Kidney tubule cell (primary cell): ENCODE measurements at places on chromosomes 5 and 9.
A peak's percentile ranks its signal among the peaks of the same experiment; 100 is the strongest.

DNA sequence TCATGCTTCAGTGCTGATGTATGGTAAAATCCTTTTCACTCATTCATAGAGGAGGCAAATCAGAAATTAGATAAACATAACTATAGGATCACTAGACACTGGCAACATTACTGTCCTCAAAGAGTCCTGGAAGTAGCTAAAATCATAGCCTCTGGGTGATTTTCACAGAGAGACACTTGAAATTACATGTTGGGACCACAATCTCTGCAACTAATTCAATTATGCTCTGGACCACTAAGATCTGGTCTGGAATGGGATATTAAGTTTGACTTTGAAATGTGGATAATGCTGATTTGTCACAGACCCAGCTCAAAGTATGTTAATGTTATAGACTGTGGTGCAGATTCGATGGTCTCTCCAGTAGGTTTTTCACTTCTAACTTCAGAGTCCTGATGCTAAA, 214.6 kb upstream of the CCNH start:
- no peak for DNase-seq

GRCh38 chr9:101333926-101334702, 50.7 kb downstream of the BAAT start:
- no peak for DNase-seq

DNA sequence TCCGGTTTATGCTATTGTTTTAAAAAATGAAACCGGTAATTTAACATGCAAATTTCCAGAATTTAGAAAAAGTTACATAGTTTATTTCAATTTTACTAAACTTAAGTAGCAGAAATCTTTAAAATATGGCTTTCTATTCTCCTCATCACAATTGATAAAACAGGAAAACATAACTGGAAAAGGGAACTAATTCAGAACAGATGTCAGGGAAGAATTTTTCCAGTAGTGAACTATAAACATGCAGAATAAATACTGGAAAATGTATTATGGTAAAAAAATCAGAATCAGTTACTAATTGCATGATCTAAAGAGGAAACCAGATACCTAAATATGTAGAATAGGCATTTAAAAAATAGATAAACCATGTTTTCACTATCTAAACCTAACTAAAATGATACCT, 7.3 kb upstream of the NR4A3 start:
- DNase-seq: no peak

- DNase-seq: no peak
Measured at GRCh38 chr9:92510747-92511146, 25.0 kb downstream of the ECM2 start.

- peak; percentile 92 for DNase-seq
Measured at GRCh38 chr5:134592141-134592746, 40.4 kb downstream of the SAR1B start.

DNA sequence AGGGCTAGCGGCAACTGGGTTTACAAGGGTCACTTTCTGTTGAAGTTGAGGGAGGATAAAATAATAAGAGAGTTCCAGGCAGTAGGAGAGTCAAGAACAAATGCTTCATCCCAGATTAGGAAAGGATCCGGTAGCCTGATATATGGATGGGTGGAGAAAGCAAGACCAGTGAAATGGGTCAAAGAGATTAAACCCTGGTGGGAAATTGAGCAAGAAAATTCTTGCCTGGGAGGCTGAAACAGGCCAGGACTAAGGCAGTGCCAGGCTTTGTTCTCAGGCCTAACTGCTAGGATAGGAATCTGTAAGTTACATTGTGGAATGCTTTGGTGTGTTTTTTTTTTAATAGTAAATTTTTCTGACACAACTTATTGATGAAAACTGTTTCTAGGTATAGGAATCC, 257.4 kb upstream of the RFX3 start:
- no peak for DNase-seq

DNA sequence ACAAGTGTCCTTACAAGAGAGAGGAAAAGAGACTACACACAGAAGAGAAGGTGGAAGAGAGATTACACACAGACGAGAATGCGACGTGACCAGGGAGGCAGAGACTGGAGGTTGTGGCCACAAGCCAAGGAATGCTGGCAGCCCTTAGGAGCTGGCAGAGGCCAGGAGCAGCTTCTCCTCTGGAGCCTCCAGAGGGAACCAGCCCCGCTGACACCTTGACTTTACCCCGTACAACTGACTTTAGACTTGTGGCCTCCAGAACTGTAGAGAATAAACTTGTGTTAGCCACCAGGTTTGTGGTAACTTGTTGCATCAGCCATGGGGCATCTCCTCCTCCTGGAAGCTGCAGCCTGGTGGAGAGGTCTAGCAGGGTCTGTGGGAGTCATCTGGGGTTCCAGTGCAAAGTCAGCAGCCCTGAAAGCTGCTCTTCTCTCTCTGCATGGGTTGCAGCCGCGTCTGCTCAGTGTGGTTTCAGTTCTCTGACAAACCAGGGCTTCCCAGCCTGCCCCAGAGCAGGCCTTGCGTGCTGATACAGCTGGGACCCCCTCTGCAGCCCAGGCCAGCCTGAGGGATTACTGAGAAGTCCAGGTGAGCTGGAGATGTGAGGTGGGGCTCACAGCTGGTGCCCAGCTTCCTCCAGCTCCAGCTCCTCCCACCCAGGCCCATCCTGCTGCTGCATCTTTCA, 30.8 kb upstream of the CNOT6 start:
- DNase-seq: no peak

DNA sequence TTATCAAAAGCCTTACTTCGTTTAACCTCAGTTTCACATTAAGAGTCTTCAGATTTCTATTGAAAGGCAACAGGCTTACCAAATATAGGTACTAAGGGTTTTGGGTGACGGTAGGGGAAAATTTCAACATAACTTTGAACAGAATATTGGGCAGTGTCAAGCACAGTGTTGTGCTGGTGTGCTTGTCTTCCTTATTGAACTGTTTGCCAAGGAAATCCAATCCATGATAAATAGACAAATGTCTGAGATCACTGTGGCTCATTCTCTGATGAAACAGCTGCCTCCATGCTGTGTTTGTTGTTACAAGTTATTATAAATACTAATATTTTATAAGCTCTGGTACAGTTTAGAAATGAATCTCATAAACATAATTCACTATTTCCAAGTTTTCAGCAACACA, 730.1 kb downstream of the NR2F1-AS1 start:
- no peak for DNase-seq

GRCh38 chr5:14447958-14448911, 133.4 kb upstream of the OTULINL start:
- peak; percentile 75 for DNase-seq

DNA sequence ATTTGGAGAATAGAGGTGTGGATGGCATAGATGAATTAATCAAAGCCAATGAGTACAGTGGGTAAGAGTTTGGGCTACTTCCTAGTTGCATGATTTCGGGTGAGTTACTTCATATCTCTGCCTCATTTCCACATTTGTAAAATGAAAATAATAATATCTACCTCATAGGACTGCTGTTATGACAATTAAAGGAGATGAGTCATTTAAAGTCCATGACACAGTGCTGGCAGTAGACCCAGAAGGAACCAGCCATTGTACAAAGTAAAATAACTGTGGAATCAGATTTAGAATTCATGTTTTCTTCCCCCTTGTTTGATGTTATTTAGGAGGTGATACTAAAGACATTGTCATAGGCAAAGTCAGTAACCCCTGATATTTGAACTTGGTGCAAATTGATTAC, 139.5 kb upstream of the SLC27A6 start:
- DNase-seq: no peak

- peak; percentile 77 for DNase-seq
Measured at GRCh38 chr5:158485604-158486081, 614.1 kb downstream of the EBF1 start.

GRCh38 chr9:120947222-120947621, 20.6 kb upstream of the TRAF1 start:
- DNase-seq: no peak

DNA sequence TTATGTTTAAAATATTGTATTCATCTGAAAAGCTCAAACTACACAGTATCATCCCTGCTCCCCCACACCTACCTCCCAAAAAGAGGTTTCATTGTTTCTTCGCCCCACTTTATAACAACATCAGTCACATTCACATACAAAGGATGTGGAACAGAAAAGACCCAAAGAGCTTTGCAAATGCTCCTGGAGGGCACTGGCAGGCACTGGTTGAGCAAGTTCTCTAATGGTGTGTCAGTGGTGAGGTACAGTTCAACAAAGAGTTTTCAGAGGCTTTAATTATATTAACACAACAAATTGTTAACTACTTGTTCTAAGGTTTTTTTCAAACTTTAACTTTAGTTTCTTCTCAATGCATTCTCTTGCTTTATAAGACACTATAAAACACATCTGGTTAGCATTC, 54.1 kb upstream of the ECM2 start:
- DNase-seq: no peak

- DNase-seq: no peak
Measured at GRCh38 chr9:91896097-91896496, 53.9 kb downstream of the ROR2 start.

DNA sequence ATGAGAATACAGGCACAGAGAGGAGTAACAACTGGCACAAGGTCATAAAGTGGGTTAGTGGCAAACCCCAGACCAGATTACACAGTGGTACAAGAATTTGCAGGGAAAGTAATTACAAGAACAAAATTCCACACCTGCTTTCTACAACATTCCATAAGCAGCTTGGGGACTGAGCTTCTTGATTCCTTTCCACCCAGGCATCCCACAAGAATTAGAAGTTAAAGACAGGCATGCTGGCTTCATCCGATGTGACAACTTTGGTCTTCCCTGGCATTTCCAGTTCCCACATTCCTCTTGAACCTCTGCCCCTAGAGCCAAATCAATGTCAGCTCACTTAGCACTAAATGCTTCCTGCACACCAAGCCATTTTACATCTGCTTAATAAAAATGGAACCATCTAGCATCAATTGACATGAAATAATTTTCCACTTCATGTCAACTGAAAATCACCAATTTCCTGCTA, 435.8 kb upstream of the PAPPA start:
- peak; percentile 87 for DNase-seq

DNA sequence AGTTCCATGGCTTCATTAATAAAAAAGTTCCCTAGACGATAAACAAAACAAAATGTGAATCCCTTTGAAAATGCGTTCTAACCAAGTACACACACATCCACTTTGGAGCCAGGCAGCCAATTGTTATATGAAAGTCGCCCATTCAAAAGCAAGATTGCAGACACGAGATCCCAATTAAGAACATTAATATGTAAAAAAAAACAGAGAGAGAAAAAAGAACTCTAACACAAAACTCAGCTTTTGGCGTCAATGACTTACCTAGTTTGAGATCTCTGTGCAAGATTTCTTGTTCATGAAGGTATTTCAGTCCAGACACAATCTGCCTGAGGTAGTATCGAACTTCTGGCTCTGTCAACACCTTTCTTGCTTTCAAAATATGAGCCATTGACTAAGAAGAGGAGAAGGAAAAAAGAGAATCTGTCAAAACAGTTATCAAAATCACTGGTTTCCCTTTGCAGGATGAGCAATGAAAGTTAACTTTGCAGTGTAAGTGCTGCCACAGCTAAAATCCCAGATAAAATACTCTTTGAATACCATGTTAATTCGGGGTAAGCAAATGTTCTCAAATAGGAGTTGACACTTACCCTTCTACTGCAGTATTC, 1.6 kb downstream of the PLK2 start:
- DNase-seq: no peak

GRCh38 chr5:172417983-172418630, 36.2 kb downstream of the SH3PXD2B start:
- peak; percentile 19 for DNase-seq

DNA sequence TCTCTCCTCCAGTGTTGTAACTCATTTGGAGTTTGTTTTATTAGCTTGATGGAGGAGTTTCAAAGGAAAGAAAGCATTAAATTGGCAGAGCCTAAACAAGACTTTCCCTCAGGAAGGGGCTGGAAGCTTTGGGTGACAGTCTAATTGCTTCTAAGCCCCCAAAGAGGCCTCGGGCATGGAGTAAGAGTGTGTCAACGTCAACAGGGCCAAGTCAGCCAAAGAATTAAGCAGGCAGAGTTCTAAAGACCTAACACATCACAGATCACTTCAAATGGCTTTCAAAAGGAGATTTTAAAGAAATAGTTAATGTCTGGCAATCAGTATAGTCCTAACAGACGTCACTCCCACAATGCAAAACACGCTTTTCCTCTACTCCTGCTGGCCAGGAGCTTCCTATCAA, 234.5 kb downstream of the EFNA5 start:
- DNase-seq: no peak

DNA sequence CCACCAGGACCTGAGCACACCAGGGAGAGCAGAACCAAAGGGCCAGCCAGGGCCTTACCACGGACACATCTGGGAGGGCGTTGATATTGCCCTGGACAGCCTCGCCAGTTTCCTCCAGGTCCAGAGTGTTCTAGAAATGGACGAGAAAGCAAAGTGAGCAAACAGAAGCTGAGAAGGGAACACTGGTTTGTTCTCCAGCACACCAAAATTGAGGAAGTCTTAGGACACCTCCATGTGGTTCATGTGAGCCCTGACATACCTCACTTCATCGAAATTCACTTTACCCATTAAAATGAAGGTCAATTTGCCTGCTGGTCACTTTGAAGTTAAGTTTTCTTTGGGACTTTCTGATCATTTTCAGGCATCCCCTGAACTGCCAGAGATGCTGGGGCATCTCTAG, 20.1 kb upstream of the AKNA start:
- no peak for DNase-seq

DNA sequence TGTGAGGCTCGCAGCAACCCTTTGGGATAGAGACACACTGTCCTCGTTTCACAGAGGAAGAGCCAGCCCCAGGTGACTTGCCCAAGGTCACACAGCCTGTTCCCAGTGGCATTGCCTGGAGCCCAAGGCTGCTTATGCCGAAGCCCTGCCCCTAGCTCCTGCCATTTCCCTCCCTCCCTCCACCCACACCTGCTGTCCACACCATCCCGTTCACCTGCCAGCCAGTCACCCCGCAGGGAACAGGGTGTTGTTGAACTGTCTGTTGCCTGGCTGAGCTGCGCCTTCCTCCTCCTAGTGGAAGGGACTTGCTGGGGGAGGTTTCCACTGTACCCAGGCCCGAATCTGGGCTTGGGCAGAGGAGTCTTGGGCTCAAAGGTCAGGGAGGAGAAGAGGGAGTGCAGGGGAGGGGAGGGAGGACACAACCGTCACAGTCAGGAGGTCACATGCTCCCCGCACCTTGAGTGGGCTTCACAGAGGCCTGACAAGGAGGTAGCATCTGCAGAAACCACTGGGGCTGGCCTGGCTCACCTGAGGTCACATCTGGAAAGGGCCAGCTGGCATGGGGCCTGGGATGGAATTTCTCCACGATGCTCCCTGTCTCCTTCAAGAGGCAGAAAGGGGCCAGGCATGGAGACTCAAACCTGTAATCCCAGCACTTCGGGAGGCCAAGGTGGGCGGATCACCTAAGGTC, 6.3 kb downstream of the TTC16 start:
- DNase-seq: no peak

- DNase-seq: no peak
Measured at GRCh38 chr9:98369471-98369870, 114.0 kb upstream of the TBC1D2 start.
